ENCODE measurements at places on chromosomes 2 and 18. TPM values are rescaled to one million over a fixed set of nuclear protein-coding genes. Genes with fewer than 3 reads are reported as not detected.
A peak's percentile ranks its signal among the peaks of the same experiment; 100 is the strongest.

DNA sequence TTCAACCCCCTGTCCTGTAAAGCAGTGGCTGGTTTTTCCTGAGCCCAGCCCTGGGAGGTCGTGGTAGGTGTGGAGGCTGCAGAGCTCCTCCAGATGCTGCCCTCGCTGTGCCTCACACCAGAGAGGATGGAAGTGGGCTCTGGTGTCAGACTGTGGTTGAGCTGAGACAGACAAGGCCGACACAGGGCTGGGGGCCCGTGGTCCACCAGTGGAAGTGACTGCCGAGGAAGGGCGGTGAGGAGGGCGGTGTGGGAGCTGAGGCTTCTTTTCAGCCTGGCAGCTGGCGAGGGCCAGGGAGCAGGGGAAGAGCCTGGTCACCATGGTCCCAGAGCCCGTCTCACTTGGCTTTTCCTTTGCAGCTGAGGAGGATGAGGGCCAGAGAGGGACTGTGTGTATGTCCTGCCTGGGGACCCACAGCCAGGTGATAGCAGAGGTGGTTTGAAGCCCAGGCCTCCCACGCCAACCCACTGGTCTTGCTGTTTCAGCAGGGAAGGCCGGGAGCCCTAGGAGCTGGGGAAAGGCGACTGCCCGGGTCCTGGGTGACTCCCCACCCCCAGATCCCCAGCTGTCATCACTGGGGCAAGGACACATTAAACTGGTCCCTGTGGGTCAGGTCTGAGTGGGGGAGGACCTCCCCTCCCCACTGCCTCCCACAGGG, 8.5 kb downstream of the SFTPB start:
- no peaks in the 10 kb centered on the region for H3K4me1 ChIP-seq
- H3K36me3 ChIP-seq, result no peaks in the 10 kb centered on the region
- no peaks in the 10 kb centered on the region for H3K27me3 ChIP-seq
- DNase-seq, result no peak
- H3K4me3 ChIP-seq, result no peak overlapping the region

DNA sequence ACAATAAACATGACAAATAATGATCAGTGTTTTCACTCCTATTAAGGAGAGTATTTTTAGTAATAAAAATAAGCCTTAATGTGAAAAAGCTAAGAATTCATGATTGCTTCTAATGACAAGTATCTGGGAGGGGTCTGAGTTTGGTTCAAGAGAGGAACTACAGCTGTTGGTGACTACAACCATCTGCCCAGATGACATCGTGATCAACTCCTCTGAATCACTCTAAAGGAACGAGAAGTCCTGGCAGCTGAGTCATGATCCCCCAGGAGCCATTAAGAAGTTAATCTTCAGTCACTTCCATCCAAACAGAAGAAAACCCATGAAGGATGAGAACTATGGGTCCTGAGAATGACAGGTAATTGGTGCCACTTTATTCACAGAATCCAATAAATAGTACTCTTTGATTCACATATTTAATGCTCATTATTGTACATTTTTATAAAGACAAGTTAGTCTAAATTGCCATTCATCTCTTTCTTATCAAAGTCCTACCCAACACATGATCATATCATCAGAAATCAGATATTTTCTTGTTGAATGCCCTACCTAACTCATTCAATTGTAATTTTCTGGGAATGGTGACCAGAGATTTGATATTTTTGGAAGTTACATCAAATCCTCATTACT, 6.8 kb downstream of the TFPI start:
- no peaks in the 10 kb centered on the region for H3K36me3 ChIP-seq
- H3K4me1 ChIP-seq, result no peaks in the 10 kb centered on the region
- peak overlapping the region; percentile 63 for H3K27ac ChIP-seq
- DNase-seq, result peak; percentile 93
- no peaks in the 10 kb centered on the region for H3K27me3 ChIP-seq
- H3K4me3 ChIP-seq, result no peak overlapping the region

DNA sequence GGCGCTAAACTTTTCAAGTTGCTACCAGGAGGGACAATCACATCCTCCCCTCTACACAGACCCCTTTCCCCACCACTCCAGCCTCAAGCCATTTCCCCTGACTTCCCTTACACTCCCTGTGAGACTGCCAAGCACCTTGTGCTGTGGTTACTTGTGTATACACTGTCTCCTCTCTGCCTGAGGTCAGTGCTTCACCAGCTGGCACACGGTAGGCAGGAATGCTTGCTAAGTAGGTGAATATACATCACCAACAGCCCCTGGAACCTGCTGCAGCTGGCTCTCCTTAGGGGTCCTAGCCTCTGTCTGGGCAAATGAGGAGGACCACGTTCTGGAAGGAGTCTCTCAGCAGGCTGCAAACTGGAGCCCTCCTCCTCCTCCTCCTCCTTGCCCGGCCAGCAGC, 38.3 kb upstream of the ACAA2 start:
- H3K4me3 ChIP-seq, result no peak overlapping the region
- peaks cover 4% of the 10 kb centered on the region for H3K4me1 ChIP-seq
- no peaks in the 10 kb centered on the region for H3K27me3 ChIP-seq
- H3K27ac ChIP-seq, result no peak overlapping the region
- DNase-seq, result no peak
- no peaks in the 10 kb centered on the region for H3K36me3 ChIP-seq

GRCh38 chr2:129428086-129428660, 551.3 kb upstream of the RAB6C start:
- no peak for DNase-seq
- H3K27me3 ChIP-seq, result peaks cover 3% of the 10 kb centered on the region
- no peaks in the 10 kb centered on the region for H3K4me1 ChIP-seq
- H3K27ac ChIP-seq, result no peak overlapping the region
- H3K4me3 ChIP-seq, result no peak overlapping the region
- no peaks in the 10 kb centered on the region for H3K36me3 ChIP-seq

DNA sequence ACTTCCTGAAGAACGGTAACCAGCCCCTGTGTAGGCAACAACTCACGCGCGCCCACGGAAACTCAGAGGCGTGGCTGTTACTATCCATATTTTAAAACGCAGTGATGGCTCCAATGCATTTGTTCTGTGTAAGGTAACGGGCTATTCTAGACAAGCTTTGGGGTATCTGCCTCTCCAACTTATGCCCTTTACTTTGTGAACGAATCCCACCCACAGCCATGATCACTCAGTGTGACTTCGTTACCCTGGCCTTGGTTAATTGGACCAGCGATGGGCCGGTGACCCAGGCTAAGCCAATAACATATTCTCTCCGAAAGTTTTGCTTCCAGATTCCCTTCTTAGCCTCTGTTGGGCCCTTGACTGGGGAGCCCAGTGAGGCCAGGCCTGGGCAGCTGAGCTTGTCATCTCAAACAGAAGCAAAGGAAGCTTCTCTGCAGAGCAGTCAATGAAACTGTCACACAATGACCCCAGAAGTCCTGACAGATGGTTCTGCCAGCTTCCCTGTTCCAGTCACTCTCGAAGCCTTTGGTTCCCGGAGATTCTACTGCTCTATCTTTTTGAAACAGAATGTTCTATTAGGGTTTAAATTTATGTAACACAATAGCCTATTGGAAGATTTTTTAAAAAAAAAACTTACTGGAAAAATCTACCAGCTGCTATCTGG, 30.7 kb upstream of the ROCK2 start:
- peaks cover 40% of the 10 kb centered on the region for H3K4me1 ChIP-seq
- H3K4me3 ChIP-seq, result no peak overlapping the region
- no peak for DNase-seq
- no peaks in the 10 kb centered on the region for H3K27me3 ChIP-seq
- no peaks in the 10 kb centered on the region for H3K36me3 ChIP-seq
- peak overlapping the region; percentile 95 for H3K27ac ChIP-seq

DNA sequence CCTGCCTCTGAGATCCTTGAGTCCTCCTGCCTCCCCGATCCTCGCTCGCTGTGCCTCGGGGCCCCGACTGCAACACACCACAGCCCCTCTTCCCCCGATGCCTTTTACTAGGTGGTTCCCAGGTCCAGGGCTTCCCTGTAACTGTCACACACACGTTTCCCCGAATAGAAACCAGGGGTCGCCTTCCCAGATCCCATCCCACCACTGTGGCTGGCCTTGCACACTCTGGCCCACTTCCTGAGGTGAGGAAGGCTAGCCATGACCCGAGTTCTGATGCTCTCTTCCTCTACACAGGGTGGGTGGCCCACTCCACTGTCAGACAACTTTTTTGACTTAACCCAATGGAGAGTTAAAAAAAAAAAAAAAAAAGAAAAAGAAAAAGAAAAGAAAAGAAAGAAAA, 139.6 kb upstream of the ASB18 start:
- H3K27me3 ChIP-seq, result no peaks in the 10 kb centered on the region
- no peak for DNase-seq
- no peaks in the 10 kb centered on the region for H3K36me3 ChIP-seq
- no peak overlapping the region for H3K27ac ChIP-seq

DNA sequence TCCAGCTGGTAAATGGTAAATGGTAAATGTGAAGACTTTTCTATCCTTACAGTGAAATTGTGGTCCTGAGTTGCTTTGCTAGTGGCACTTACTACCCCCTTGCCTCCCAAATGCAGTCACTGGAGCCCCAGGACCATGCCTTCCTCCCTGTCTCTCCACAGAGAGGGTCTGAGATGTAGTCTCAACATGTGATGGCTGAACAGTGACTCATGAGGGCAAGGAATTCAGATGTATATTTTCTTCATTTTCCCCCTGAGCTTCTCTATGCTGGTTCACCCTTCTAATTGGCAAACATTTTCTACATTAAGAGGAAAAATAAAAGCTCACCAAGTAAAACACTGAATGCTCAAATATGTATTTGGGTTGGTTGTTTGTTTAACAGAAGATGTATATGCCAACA, 232.0 kb downstream of the SH3BP4 start:
- no peaks in the 10 kb centered on the region for H3K4me1 ChIP-seq
- H3K27ac ChIP-seq, result no peak overlapping the region
- no peaks in the 10 kb centered on the region for H3K36me3 ChIP-seq
- no peak overlapping the region for H3K4me3 ChIP-seq
- H3K27me3 ChIP-seq, result no peaks in the 10 kb centered on the region
- no peak for DNase-seq

- H3K4me1 ChIP-seq, result peaks cover 20% of the 10 kb centered on the region
- no peak overlapping the region for H3K27ac ChIP-seq
- H3K4me3 ChIP-seq, result no peak overlapping the region
- H3K27me3 ChIP-seq, result no peaks in the 10 kb centered on the region
Observed at GRCh38 chr2:222568865-222569264, 87.0 kb downstream of the FARSB start.

DNA sequence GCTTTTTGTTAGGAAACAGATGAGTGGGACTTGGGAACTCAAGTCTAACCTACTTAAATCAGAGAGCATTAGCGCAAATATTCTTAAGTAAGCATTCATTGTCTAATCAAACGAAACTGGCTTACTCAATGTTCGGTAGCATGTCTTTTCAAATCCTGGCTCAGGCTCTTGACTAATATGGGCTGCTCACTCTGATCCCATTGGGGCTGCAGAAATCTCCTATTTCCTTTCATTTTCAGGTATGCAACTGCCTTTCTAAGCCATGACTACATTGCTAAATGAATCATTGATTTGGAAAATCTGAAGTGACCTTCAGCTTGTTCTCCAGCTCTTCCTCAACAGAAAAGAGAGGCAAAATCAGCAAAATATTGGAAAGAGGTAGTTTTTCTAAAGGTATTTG, 2084.4 kb upstream of the PIK3C3 start:
- no peak overlapping the region for H3K4me3 ChIP-seq
- H3K4me1 ChIP-seq, result no peaks in the 10 kb centered on the region
- peak; percentile 4 for DNase-seq
- H3K36me3 ChIP-seq, result no peaks in the 10 kb centered on the region
- no peaks in the 10 kb centered on the region for H3K27me3 ChIP-seq
- H3K27ac ChIP-seq, result no peak overlapping the region

GRCh38 chr2:43408407-43409160, 182.2 kb upstream of the ZFP36L2 start:
- H3K27ac ChIP-seq, result no peak overlapping the region
- DNase-seq, result no peak
- no peaks in the 10 kb centered on the region for H3K27me3 ChIP-seq

Gene XIRP2
- not detected for total RNA-seq

Gene RBM43
- 17.8 TPM for total RNA-seq

Gene DNAJC5G
- not detected for total RNA-seq

Gene TAF1B
- 46.3 TPM for total RNA-seq

Gene GATA6
- total RNA-seq, result 32.1 TPM

Gene TNFAIP6
- total RNA-seq, result 6.0 TPM
